AG04449 (cell line): ENCODE measurements at places on chromosomes 6 and 20.

GRCh38 chr6:12134991-12135390 lies 122.9 kb downstream of the HIVEP1 start:
- no peak for DNase-seq

DNA sequence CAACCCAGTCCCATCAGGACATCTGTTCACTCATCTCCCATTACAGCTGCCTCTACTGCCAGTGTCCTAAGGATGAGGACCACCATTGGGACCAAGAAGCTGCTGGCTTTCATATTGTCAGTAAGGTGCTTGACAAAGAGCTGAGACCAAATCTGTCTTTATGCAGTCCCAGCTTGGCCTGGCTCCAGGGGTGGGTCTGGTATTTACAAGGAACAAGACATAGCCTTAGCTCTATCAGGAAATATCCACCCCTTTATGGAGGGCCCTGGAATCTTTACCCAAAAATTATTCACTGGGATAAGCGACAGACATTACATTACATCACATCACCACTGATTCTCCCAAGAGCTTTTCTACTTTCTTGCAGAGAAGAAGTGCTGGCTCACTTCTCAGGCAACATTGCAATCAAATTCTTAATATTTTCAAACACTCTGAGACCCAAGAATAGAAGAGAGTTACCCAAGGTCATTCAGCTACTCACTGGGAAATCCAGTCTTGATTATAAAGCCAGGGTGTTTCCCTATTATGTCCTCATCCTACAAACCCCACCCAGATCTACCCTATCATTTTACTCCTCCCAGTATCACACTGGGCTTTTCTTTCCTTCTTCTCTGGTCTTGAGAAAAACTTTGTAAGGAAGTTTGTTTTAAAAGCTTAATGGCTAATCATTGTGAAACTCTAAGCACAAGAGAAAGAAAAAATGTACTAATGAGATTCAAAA lies 11.5 kb upstream of the PI3 start:
- DNase-seq, result no peak

DNA sequence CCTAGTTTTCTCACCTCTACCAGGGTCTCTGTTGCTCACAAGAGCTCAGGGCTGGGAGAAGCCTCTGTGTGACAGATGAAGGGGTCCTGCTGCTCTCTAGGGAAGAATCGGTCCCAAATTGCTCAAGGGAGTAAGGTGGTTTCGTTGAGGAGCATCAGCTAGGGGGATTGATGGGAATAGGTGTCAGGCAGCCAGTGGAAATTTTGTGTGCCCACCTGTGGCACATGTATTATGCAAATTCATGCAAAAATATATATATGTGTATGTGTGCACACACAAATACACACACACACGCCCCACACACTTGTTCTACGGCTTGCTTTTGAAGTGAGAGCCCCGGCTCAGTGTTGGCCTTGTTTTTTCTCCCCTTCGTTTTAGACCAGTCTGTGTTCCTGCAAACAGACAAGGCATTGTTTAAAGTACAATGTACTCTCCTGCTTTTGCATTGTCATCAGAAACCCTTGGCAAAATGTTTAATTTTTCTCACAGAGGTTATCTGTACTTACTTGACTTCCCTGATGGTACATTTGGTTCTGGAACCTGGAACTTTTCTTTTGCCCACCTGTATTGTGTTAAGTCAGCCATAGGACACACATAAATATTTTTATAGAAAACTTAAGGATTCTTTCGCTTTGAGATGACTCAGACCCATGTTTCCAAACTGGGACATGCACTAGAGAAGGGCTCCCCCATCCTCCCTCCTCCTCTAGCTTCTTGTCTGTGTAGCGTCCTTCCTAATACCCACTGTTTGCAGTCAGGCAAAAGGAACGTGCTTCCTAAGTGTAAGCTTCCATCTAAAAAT lies 26.7 kb downstream of the FOXO3 start:
- DNase-seq, result no peak

- no peak for DNase-seq
These were observed 48.0 kb downstream of the TMEM170B start for GRCh38 chr6:11585426-11586016.

GRCh38 chr6:129638055-129638684 lies 71.8 kb downstream of the ARHGAP18 start:
- no peak for DNase-seq

GRCh38 chr6:139152892-139153271 lies 18.0 kb downstream of the HECA start:
- DNase-seq, result no peak

DNA sequence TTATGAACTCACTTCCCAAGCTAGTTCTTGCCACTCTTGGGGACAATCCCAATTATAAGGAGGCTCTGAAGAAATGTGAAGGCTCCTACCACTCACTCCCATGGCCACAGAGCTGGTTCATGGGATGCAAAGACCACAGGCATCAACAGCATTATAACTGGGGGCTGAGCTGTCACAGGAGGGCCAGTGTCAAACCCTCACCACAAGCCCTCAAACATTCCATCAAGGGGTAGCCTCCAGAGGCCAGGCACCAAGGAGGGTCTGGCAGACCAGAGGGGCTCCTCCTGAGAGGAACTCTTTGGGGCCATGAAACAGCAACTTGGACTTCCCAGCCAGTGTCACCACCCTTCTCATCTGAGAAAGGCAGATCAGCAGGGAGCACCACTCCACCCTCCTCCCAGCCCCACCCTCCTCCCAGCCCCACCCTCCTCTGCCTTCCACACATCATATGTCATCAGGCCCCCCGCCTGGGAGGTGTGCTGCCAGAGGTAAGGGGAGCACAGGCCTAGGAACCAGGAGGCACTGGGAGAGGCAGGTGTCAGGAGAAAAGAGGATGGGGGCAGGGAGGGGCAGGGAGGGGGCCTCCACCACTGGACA lies 1.2 kb upstream of the TSPO2 start:
- DNase-seq, result no peak

DNA sequence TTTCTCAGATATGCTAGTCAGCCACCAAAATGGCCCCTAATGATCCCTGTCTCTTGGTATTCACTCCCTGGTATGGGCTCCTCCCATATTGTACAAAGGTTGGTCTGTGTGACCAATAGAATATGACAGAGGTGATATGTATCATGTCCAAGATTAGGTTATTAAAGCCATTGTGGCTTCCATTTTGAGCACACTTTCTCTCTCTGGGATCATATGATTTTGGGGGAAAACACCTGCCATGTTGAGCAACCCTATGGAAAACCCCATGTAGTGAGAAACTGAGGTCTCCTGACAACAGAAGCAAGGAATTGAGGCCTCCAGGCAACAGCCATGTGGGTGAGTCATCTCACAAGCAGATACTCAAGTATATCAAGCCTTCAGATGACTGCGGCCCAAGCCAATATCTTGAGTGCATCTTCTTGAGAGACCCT lies 7.1 kb upstream of the ZNF318 start:
- DNase-seq, result no peak

DNA sequence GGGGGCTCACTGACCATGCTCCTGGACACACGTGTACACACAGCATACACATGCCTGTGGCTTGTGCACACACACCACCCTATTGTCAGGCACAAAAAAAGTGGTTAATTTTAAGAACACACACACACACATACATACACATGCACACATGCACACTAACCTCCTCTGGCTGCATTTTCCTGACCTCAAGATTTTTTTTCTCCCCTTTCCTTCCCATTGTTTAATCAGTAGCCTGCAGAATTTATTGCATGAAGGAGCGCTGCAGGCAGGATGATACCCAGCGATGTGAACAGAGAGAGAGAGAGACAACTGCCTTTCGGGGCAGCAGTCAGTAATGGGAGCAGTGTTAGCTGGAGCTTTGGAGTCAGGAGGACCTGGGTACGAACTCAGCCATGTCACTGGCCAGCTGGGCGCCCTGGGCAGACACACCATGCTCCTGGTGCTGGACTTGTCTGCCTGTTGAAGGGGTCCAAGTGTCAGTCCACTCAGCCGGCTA lies 990 bp upstream of the TRAF3IP2 start:
- DNase-seq, result no peak

GRCh38 chr20:11162026-11162775 lies 488.4 kb upstream of the JAG1 start:
- DNase-seq, result no peak

DNA sequence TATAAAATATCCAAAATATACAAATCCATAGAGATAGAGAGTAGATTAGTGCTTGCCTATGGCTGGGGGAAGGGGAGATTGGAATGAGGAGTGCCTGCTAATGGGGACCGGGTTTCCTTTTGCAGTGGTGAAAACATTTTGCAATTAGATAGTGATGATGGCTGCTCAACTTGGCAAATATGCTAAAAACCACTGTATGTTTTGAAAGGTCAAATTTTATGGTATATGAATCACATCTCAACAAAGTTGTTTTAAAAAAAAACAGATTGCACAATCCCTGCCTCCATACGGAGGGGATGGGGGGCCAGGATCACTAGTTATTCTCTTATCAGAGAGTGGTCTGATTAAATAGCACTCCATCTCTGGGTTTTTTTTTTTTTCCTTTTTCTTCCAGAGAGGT lies 76.9 kb upstream of the RIPOR2 start:
- DNase-seq, result peak; percentile 70

DNA sequence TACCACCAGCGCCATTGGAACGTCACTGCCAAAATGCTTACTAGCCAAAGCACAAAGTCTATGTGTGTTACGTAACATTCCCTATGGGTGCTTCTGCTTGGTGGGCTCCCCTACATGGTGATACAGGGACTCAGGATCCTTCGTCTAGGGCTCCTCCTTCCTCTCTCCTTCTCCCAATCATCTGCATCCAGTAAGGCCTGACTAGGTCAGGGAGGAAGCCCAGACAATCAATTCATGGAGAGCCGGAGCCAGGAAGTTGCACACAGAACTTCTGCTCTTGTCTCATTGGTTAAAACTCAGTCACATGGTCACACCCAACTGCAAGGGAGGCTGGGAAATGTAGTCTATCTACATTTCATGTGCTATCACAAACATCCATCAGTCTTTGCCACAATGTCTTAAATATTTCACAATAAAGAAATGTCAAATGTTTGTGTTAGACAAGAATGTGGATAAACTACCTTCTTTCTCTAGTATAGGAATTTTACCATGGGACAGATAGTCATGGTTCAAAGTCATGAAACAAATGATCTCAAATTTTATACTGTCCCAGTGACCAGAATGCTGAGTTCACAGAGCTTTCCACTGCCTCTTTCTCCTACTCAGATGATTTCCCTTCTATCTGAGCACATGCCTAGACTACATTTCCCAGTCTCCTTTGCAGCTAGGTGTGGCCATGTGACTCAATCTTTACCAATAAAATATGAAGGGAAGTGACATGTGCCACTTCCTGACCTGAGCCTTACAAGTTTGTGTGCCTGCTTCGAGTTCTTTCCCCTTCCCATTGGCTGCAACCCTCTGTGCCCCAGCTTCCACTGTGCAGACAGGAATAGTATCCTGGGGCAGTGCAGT lies 9.3 kb upstream of the KCNK15 start:
- DNase-seq, result no peak

GRCh38 chr6:97422171-97422570 lies 139.2 kb upstream of the MMS22L start:
- no peak for DNase-seq

DNA sequence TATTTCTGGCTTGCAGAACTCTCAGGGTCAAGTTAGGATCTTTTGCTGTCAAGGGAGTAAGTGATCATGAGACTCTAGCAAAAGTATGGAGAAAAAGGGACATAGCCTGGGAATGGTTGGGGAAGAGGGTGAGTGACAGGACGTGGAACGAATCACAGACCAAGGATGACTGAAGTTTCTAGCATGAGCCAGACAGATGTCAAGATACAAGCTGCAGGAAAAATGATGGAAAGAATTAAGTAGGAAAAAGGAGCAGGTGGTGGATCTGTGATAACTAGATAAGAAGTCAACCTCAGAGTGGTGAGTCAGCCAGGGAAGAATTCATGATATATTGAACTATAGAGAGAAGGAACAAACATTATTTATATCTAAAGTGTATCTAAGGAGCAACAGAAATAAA lies 159.8 kb upstream of the SYNDIG1 start:
- no peak for DNase-seq

DNA sequence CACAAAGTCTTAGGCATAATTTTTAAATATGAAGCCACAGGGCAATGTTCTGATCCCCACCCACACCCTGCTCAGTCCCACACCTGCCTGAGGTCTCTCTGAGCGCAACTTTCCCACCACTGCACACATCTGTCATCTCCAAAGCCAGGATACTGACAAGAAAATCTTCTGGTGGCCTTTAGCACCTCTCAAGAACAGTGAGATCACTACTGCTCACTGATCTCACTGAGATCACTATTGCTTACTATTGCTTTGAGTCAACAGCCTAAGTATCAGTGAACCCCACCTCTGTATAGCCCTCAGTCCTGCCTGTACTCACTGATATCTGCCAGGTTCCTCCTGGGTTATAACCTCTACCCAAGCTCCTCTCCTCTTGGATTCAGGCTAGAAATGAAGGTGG lies 6.4 kb downstream of the TNFRSF21 start:
- DNase-seq, result no peak

DNA sequence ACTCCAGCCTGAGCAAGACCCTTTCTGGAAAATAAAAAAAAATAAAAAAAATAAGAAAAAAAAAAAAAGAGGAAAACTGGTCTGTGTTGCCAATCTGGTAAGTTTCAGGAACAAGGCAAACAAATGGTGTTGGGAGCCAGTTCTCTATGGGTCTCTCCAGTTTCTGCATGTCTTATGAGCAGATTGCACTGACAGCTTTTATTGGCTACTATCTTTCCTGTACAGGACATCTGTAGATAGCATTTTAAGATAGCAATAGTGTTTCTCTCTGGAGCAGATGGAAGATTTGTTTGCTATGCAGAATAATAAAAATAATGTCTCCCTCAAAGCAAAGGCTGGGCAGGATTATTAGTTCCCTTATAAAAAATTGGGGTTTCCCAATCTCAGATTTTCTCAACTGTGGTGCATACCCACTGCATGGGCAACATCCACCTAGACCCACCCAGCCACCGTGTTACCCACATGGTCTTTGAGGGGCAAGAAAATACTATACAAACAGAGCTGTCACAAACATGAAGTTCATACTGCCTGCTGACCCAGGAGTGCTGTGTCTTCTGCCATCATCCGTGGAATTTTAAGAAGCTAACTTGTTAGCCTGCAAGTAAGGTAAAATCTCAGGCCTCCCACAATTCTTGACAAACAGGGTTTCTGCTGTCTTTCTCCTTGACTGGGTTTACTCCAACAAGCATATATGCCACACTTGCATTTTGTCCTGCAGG lies 9.5 kb downstream of the GMDS start:
- DNase-seq, result no peak

- DNase-seq, result no peak
These were observed 17.7 kb downstream of the SNX9 start for GRCh38 chr6:157840776-157841175.

DNA sequence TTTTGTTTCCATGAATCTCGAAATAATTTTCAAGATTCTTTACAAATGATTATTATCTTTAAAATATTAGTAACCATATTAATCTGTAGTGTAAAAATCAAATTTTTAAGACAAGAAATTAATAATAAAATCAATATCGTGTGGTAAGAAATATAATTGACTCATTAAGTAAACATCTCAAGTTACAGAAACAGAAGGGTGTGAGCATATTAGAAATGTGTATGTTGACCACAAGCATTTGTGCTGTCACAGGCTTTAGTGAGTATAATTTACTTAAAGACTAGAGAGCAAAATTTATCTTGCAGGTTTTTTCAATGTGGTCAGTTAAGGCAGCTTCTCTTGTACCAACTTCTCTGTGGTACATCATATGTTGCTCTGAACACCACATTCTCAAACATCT lies 566.5 kb upstream of the IRAK1BP1 start:
- no peak for DNase-seq
